ENCODE measurements at places on chromosomes 7 and 10.

DNA sequence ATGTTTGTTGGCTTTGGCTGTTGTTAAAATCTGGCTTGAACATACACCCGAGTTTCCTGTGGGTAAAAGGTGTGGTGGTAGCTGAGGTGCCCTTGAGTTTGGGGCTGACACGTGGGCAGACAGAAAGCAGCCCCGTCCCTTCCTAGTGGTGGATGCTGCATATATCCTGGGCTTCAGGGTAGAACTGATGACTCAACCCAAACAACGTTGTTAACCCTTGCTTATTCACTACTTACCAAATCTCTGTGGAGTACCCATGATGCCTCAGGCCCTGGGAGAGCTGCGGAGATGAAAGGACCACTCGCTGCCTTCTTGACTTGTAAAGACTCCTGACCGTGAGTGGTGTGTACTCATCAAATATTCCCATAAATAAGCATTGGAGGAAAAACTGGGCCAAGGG is 245.1 kb downstream of the RAB11FIP2 start:
- no peak for DNase-seq

DNA sequence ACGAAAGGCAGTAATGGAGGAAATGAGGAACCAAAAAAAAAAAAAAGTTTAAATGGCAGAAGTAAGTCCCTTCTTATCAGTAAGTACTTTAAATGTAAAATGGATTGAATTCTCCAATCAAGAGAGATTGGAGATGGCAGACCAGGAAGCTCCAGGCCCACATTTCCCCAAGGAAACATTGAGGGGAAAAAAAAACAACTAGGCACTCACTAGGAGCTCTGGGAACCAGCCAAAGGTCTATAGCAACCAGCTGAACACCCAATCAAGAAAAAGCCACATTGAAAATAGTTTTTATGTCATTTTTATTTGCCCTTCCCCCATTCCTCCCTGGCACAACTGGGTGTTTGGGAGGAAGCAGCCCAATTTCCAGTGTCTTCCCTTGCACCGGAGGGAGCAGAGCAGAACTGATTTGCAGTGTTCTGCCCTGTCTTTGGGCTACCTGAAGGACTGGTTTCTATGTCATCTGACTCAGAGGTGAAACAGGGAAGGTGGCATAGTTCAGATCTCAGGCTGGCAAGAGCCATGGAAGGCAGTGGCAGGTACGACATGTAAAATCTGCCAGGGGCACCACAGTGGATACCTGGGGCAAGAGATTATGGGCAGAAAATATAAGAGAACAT is 121.9 kb downstream of the SMURF1 start:
- no peak for DNase-seq

GRCh38 chr7:109930049-109930448 is 1160.9 kb upstream of the LRRN3 start:
- DNase-seq: no peak

- no peak for DNase-seq
These were observed 15.7 kb downstream of the PRKCQ start for GRCh38 chr10:6564367-6564766.

GRCh38 chr10:33661580-33662336 is 327.3 kb upstream of the NRP1 start:
- no peak for DNase-seq

DNA sequence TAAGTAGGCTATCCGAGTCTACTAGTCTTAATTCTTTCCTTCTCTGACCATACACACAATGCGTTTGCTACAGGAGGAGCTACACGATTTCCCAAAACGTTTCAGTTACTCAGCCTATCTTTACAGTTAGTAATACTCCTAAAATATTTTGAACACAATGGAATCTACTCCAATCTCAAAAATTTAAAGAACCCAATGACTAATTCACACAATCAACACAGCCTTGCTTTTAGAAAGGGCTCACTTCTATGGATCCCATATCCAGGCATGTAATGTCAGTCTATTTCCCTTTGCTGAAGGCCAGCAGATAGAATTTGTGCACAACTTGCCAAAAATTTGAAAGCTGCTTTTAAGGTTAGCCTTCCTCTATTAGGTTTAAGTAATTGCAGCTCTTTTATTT is 107.2 kb downstream of the VPS41 start:
- no peak for DNase-seq

- DNase-seq: peak; percentile 39
These were observed 2.7 kb downstream of the MXI1 start for GRCh38 chr10:110209926-110210673.

- DNase-seq: no peak
These were observed 16.5 kb downstream of the WDR86 start for GRCh38 chr7:151393031-151393977.

DNA sequence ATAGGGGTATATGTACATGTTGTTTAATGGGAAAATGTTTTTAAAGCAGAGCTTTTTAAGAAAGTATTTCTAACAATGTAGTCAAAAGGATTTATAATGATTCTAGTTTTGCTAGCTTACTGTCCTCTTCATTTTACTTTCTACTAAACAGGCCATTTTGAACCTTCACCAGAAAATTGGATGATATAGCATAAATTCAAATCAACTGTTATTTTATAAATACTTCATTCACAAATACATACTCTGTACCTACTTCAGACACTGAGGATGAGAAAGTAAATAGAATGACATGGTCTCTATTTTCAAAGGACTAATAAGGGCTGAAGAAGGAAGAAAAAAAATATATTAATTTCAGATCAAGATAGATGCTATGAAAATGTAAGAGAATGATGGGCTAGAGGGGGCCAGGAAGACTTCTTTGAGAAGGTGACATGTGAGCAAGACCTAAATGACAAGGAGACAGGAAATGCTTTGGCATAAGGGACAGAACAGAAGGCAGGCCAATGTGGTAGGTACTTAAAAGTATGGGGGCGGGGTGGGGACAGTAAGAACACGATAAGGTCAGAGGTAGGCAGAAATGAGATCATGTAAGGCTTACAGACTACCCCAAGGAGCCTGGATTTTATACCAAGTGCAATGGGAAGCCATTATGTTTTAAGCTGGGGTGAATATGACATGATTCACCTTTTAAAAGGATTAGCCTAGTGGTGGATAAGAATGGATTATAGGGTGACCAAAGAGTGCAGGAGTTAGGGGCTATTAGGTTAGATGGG is 5.2 kb downstream of the NAMPT start:
- no peak for DNase-seq

DNA sequence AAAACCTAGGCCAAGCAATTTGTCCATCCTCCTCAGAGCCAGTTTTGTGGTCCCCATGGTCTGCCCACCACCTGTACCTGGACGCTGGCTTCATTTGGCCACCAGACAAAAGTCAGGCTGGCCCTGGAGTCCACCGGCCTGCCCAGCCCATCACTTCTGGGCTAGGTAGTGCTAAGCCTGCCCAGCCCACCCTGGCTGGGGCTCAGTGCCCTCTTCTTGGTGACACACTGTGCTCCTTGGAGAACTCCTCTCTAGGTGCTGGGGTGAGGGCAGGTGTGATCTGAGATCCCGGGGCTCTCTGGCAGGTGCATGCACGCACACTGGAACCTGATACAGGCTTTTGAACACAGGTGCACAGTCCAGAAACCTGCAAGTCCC is 1.1 kb downstream of the AIFM2 start:
- DNase-seq: no peak

GRCh38 chr7:72336632-72337389 is 75.3 kb downstream of the CALN1 start:
- DNase-seq: no peak

GRCh38 chr10:79314761-79315601 is 32.3 kb upstream of the PPIF start:
- no peak for DNase-seq

- DNase-seq: no peak
These were observed 19.4 kb downstream of the LAT2 start for GRCh38 chr7:74228951-74229900.

DNA sequence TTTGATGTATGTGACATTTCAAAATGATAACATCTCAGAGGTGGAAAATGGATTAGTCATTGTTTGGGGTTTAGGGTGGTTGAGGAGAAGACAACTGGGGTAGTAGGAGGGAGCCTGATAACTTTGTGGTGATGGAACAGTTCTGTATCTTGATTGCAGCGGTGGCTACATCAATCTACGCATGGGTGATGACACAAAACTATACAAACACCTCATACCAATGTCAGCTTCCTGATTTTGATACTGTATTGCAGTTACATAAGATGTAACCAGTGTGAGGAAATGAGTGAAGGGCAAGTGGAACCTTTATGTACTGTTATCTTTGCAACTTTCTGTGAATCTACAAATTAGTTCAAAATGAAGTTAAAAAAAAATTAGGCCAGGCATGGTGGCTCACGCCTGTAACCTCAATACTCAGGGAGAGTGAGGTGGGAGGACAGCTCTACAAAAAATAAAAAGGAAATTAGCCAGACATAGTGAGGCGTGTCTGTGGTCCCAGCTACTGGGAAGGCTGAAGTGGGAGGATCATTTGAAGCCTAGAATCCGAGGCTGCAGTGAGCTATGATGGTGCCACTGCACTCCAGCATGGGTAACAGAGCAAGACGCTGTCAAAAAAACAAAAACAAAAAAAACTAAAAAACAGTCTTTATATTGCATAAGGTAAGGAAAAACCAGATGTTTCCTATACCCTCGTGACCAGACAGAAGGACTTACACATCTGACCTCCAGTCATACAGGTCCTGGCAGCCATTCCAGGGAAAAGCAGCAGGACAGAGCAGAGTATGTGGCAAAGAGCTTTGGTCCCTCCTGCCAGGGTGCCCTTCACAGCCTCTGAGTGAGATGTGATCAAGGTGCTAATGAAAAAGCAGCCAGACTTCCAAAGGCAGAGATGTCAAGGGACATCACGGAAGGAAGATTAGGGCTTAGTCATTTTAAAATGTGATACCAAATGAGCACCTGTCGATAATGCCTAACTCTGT is 50.8 kb downstream of the CYTH3 start:
- DNase-seq: no peak

- DNase-seq: no peak
These were observed 14.0 kb upstream of the ENTPD1 start for GRCh38 chr10:95741807-95742467.

DNA sequence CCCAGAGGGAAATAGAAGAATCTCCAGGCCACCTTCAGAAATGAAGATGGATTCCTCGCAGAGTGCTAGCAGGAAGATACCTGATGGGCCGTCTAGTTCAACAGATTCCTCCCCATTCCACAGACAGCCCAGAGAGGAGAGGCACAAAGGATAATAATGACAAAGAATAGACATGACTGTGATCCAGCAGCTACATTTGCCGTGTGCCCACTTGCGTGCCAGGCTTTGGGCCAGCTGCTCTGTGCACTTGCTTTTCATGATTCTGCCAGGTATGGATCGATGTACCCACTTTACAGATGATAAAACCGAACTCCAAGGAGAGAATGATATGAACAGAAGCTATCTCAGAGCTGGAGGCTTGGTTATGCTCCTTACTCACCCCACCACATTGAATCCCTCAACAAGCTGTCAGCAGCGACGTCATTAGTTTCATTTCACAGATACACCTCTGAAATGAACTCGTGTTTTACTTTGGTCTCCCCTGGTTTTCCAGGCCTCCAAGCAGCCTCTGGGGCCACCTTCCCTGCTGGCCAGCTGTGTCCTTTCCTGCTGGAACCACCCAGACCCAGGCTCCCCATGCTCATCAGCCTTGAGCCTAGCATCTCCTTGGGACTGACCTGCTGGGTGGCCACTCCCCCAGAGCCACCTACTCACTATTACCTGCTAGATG is 11.9 kb upstream of the WDFY4 start:
- no peak for DNase-seq

DNA sequence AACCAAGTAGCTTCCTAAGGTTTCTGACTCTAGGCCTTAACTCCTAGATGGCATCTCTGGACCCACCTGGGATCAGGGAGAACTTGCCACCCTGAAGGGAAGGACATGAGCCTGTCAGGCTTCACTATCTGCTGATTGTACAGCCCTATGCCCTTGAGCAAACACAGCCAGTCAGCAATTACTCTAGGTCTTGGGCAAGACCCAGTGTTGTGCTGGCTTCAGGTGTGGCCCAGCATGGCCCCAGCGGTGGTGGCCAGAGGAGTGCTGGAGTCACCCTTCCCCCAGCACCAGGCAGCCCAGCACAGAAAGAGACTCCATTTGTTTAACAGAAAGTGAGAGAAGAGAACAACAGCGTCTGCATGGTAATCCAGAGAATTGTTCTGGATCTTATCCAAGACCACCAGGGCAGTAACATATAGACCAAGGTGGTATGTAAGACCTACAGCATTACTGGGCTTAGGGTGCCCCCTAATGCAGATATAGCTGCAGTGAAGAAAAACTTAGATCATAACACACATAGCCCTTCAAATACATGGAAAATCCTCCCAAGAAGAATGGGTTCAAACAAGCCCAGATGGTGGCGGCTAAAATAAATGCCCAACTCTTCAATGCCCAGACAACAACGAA is 207.7 kb downstream of the MAGI2 start:
- no peak for DNase-seq

- DNase-seq: no peak
These were observed 529 bp downstream of the HPS1 start for GRCh38 chr10:98446151-98446660.

Data from effector CD8-positive, alpha-beta T cell (primary cell).